Thymus (tissue), 14 donors: ENCODE measurements at places on chromosomes 11 and 22. TPM values are rescaled to one million over a fixed set of nuclear protein-coding genes. Genes with fewer than 3 reads are reported as not detected.
A peak's percentile ranks its signal among the peaks of the same experiment; 100 is the strongest.

CDK2AP2 gene
- polyA plus RNA-seq = 51.2 TPM

DNA sequence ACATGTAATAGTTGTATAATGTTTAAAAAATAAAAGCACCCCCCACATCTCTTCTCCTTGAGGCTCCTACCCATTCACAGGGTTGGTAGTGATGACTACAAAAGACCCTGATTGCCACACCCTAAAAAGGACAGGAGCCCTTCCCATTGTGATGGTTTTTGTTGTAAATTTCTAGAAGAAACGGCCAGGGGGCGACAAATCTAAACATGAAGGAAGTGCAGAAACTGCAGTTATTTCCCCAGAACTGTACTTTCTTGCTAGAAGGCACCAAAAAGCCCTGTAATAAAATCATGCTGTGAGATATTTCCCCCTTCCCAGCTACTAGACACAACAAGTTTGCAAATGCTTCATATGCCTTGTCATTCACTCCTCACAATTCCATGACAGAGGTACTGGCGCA lies 10.8 kb downstream of the PRR5L start:
- DNase-seq = peak; percentile 31
- H3K27me3 ChIP-seq = no peaks in the 10 kb centered on the region

GRCh38 chr11:45423475-45424120 lies 137.5 kb upstream of the SYT13 start:
- H3K36me3 ChIP-seq = no peaks in the 10 kb centered on the region
- H3K4me3 ChIP-seq = no peak overlapping the region
- no peak for DNase-seq

GRCh38 chr11:122910775-122911174 lies 28.2 kb downstream of the JHY start:
- H3K4me1 ChIP-seq = no peaks in the 10 kb centered on the region
- DNase-seq = no peak
- H3K27ac ChIP-seq = no peak overlapping the region
- H3K4me3 ChIP-seq = no peak overlapping the region

- H3K27ac ChIP-seq = no peak overlapping the region
- no peaks in the 10 kb centered on the region for H3K36me3 ChIP-seq
- DNase-seq = no peak
- H3K4me1 ChIP-seq = no peaks in the 10 kb centered on the region
- H3K27me3 ChIP-seq = no peaks in the 10 kb centered on the region
Observed at GRCh38 chr11:15807827-15808226, 548.5 kb downstream of the SOX6 start.

- no peak for DNase-seq
- H3K27me3 ChIP-seq = peaks cover 87% of the 10 kb centered on the region
- no peak overlapping the region for H3K4me3 ChIP-seq
- H3K4me1 ChIP-seq = no peaks in the 10 kb centered on the region
Observed at GRCh38 chr22:50605002-50605612, 4.5 kb downstream of the MAPK8IP2 start.

GRCh38 chr11:46603704-46604308 lies 10.0 kb upstream of the AMBRA1 start:
- no peaks in the 10 kb centered on the region for H3K4me1 ChIP-seq
- peaks cover 4% of the 10 kb centered on the region for H3K36me3 ChIP-seq
- no peak overlapping the region for H3K27ac ChIP-seq
- no peak for DNase-seq

DNA sequence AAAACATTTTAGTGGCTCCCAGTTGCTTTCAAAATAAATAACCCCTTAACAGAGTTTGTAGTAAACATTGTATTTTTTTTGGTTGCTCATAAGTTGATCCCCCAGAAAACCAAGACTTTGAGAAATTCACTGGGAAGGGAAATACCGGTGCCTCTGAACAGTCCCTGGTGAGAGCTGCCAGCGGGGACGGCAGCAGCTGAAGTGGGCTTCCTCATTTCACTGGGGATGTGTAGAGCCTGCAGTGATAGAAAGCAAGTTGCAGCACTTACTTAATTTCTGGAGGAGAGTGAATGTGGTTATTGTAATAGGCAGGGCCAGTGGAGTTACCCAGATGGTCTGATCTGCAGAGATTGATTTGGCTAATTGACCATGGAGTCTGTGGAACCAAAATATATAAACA lies 18.6 kb upstream of the MCHR1 start:
- H3K4me3 ChIP-seq = no peak overlapping the region
- DNase-seq = no peak
- no peaks in the 10 kb centered on the region for H3K4me1 ChIP-seq
